IMR-90 (cell line): ENCODE measurements at places on chromosomes 5 and 9. TPM values are rescaled to one million over a fixed set of nuclear protein-coding genes. Genes with fewer than 3 reads are reported as not detected.
A peak's percentile ranks its signal among the peaks of the same experiment; 100 is the strongest.

PCDHA1 gene
- total RNA-seq, result under 0.01 TPM in 1 of 2 replicates, not detected in the other

NMUR2 gene
- total RNA-seq, result not detected in 2 replicates

NPR3 gene
- 88.2 and 89.4 TPM in 2 replicates for total RNA-seq

GPR150 gene
- total RNA-seq, result under 0.01 TPM in 2 replicates

GRCh38 chr9:93678199-93679019, 102.0 kb downstream of the PHF2 start:
- DNase-seq, result no peak

DNA sequence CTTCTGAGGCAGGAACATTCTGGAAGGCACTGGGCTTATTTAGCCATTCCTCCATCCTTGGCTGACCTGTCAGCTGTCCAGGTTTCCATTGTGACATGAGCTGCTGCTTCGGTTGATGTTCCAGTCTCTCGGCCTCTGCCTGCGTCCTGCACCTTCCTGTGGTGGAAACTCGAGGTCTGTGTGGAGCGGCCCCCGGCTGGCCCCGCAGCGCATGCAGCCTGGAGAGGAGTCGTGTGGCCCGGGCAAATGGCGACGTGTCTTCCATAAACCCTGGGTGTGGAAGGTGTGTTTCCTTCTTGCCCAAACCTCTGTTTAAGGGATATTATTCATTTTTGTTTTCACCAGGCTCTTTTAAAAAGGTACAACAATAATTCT, 36.5 kb upstream of the SLC9A3 start:
- DNase-seq, result no peak

- no peak for DNase-seq
Measured at GRCh38 chr5:58021466-58021865, 438.4 kb downstream of the PLK2 start.

GRCh38 chr5:171395042-171395441, 7.4 kb downstream of the NPM1 start:
- DNase-seq, result no peak

- no peak for DNase-seq
Measured at GRCh38 chr5:15431923-15432322, 68.1 kb upstream of the FBXL7 start.

GRCh38 chr5:132190161-132190817, 37.4 kb downstream of the P4HA2 start:
- peak; percentile 81 for DNase-seq
